NCI-H446 treated with DMSO at 0.1 percent for 48 hours (cell line): ENCODE measurements at places on chromosomes 2 and 18.

GRCh38 chr18:76264876-76265250 is 230.2 kb downstream of the ZNF516 start:
- no peak for DNase-seq

- DNase-seq: no peak
These were observed 29.8 kb downstream of the ALPK2 start for GRCh38 chr18:58599106-58599505.

GRCh38 chr2:29952973-29953372 is 31.6 kb upstream of the ALK start:
- DNase-seq: no peak

DNA sequence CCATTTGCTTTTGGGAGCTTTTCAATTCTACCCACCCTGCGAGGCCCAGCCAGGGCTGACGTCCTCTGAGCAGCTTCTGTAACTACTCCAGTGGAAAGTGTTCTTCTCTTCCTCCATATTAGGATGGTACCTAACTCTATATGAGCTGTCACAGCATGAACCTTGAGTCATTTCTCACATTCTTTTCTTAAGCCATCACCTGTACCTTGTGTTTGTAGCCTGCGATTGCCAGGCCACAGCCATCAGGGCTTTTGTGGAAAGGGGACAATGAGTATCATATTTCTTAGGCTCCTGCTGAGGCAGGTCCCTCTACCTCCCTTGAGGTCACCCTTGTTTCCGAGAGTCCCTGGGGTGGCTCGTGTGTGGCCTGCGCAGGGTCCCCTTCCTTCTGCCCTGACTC is 144.5 kb upstream of the DLX2 start:
- DNase-seq: no peak

DNA sequence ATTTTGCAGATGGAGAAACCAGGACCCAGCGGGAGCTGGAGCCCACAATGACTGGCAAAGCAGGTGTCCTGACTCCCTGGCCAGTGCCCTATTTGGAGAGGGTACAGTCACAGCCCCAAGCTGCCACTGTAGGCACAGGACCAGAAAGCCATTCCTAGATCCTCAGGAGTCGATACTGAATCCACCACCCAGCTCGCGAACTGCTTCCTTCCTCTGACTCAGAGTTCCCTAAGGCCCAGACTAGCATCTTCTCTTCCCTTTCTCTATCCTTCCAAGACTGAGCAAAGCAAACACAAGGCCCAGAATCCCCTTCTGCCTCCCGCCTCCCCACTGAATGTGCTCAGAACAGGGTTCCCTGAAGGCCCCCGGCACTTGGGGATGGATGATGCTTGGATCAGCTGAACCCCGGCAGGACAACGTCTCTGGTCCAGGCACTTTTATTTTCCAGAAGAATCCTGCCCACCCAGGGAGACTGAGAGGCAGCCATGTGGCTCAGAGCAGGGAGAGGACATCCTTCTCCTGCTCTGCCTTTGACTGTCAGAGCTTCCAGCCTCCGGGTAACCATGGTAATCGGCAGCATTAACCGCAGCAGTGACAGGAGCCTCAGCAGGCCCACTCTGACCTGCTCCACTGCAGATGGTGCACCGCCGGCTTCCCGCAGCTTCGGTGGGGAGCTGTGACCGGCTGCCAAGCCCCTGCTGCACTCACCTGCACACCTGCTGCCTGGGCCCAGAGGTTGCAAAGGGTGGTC is 34.8 kb upstream of the KLHL29 start:
- no peak for DNase-seq

DNA sequence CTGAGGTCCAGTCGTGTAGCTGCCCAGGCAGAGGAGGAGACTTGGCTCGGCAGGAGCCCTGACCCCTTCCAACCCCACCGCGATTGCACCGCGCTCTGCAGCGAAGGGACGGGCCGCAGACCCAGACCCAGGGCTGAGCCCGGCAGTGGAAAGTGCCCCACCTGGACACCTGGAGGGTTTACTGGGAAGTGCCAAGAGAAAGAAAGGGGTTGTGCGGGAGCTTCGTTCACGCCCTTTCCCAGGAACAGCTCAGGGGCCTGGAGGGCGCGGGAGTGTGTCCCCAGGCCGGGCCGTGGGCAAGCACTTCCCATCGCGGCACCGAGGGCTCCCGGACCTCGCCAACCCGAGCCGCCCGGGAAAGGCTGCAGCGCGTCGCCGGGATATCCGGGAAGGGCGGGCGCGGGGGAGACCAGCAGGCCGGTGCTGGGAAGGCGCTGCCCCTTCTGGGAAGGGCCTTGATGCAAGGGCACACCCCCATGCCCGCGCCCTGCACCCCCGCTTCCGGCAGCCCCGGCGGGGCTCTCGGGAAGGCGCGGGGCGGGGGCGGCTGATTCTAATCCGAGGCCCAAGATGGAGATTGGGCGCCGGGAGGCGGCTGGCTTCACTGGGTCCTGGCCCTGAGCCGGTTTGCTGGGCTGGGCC is 36.1 kb upstream of the MRPL33 start:
- no peak for DNase-seq

DNA sequence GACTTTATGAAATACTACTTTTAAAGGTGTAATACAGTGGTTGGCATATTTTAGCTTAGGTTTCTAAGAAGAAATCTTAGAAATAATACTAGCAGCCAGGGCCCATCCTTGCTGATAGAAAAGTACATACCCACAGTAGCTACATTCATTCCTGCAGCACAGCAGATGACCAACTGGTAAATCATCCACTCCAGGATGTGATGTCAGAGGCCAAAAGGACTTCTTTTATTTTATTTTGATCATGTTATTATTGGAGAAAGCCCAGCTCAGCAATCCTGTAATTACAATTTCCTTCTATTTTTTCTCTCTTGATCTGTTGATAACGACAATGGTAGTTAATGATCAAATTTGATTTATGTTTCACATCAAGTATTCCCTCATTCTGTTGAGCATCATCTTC is 18.0 kb upstream of the TTN start:
- DNase-seq: no peak

DNA sequence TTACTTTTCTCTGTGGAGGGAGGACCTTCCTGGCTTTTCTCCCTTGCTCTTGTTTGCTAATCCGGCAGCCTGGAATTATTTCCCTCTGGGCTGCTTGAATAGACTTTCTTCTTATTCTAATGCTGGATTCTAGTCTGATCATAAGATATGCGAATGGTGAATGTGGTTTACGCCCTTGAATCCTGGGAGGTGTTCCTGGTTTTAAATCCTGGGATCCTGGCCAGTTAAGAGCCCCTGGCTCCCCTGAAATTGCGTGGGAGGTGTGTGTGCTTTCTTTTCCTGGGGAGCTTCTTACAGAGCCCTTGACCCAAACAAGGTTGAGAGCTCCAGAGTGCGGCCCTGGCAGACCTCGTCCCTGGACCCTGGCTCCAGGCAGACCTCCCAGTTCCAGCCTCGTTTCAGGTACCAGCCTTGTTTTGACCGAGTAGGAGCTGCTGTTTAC is 2.8 kb downstream of the SH3BP4 start:
- no peak for DNase-seq

DNA sequence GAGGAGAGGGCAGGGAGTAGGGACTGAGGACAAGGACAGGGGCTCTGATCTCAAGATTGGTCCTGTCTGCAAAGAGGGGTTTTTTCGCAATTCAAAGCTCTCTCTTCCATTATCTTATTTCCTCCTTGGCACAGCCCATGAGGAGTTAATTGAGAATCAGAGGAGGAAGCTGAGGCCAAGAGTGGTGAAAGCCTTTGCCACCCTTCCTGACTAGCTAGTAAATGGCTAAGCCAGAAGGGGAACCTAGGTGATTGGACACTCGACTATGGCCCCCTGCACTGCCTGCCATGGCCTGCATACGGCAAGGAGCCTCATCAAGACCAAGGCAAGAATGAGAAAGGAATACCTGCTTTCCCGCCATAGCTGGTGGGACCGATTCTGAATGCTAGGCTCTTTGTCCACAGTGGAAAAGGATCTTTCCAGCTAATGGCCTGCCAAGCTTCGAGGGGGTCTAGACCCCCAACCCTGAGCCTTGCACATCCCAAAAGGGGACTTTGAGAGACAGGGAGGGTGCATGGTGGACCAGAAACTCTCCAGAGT is 237.9 kb downstream of the HAUS1 start:
- DNase-seq: no peak

DNA sequence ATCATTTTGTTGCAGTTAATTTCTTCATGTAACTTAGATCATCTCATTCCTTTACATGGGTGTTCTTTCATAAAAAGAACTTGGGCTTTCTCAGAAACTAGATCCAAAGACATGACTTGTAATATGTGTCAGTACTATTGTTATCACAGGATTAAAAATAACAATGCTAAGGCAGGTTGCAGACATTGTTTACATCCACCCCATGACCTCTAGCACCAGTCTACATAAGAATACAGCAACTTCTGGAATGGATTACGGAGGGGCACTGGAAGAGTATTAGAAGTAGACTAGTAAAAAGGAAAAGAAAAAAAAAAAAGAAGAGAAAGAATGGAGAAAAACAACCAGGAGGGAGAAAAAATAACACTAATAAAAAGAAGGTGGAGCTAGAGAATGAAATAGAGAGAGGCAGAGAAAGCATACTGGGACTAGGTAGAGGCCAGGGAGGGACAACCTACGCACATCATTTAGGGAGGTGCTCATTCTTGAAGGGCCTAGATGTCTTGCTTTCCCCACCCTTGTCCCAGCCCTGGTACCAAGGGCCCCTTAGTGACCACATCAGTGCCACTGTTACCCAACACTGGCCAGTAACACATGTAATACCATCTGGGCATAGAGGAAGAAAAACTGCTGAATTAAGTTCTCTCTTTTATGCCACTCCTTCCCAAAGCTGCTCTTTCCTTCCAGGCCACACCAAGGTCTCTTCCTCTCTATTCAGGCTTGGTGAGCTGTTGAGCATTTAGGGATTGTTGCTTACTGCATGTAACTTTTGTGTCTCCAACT is 70.6 kb upstream of the KLF7 start:
- no peak for DNase-seq

DNA sequence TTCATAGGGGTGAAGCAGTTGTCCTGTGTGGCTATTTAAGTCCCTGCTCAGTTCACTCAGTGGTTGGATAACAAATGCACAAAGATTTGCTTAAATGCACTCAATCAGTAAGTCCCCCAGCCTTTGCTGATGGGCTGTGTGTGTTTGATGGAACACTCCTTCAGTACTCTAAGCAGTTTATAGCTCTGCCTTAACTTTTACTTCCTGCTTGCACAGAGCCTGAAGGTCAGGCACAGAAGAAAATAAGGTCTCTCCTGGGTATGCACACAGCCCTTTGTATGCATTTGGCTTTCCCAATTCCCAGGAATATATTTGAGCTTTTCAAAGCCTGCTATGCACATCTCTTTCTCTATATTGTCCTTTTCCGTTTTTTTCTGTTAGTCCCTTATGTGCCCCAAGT is 208.7 kb upstream of the STK17B start:
- DNase-seq: no peak

DNA sequence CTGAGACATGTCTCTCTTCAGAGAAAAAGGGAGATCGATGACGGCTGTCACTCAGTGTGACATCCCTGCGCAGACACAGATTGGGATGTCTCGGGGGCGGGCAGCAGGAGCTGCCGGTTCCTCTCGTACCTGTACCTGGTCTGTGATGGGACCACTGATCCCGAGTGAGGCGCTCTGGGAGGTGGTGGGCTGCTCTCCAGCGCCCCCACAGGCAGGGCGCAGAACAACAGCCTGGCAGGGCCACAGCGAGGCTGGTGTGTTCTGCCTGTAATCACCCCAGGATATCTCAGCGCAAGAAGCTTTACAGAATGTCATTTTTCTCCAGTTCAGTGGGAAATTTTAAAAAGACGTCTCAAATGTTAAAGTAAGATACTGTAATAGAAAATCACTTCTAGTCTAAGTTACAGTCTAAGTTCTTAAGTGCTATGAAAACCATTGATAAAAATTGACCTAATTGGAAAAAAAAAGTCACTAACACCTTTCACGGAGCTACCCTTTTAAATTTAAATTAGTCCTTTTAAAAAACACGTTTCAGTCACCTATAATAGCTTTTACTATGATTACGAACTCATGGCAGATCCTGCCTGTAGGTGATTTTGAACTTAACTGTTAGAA is 189.8 kb downstream of the SNTG2 start:
- no peak for DNase-seq
